ENCODE measurements at places on chromosomes 4 and X. TPM values are rescaled to one million over a fixed set of nuclear protein-coding genes. Genes with fewer than 3 reads are reported as not detected.
A peak's percentile ranks its signal among the peaks of the same experiment; 100 is the strongest.

GRCh38 chr4:165580351-165580905 is 201.6 kb downstream of the CPE start:
- no peak for DNase-seq

GPR173 gene
- not detected for total RNA-seq

- peak; percentile 59 for DNase-seq
These were observed 182.7 kb downstream of the KDR start for GRCh38 chr4:54942721-54943120.

- DNase-seq = no peak
These were observed 52.1 kb downstream of the PSAPL1 start for GRCh38 chr4:7382634-7383014.

PLK4 gene
- total RNA-seq = 43.5 TPM

SNCA gene
- 2.5 TPM for total RNA-seq

NLGN3 gene
- 0.58 TPM for total RNA-seq

NSUN7 gene
- 0.10 TPM for total RNA-seq

CSAG1 gene
- total RNA-seq = not detected

TRPC3 gene
- total RNA-seq = 1.6 TPM

DNA sequence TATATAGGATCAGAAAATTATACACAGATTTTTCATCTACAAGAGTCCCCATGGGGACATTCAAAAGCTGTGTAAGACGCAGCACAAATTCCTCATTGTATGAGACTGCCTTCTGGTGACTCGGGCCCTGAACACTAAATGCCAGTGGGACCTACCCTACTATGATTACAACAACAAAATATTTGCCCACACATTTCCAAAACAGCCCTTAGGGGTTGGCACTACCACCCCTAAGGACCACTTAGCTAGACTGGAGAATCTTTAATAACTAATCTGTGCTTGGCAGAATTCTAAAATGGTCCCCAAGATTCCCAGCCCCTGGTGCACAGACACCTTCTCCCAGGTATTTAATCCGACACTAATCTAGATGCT is 29.1 kb downstream of the UCHL1 start:
- DNase-seq = no peak

TRIM61 gene
- total RNA-seq = 1.0 TPM

KLHL34 gene
- 0.71 TPM for total RNA-seq

- no peak for DNase-seq
These were observed 115.3 kb downstream of the PRSS12 start for GRCh38 chr4:118237531-118237930.

DNA sequence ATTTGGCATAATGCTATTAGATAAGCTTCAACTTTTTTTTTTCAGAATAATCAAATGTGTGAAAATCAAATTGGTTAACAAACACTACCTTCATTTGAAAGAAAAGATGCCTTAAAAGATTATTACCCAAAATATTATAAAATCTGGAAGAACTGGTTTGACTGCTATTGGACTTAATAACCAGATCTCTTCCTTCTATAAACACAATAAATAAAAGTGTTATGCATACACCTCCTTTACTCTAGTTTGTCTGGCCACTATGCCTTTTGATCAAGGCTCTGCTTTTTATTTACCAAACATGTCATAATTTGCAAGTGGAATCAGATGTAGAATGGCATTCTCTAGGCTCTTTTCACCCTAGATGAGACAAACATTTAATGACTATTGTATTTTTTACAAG is 897.3 kb upstream of the EPHA5 start:
- no peak for DNase-seq

- DNase-seq = no peak
These were observed 10.7 kb upstream of the S100P start for GRCh38 chr4:6682862-6683590.

DNA sequence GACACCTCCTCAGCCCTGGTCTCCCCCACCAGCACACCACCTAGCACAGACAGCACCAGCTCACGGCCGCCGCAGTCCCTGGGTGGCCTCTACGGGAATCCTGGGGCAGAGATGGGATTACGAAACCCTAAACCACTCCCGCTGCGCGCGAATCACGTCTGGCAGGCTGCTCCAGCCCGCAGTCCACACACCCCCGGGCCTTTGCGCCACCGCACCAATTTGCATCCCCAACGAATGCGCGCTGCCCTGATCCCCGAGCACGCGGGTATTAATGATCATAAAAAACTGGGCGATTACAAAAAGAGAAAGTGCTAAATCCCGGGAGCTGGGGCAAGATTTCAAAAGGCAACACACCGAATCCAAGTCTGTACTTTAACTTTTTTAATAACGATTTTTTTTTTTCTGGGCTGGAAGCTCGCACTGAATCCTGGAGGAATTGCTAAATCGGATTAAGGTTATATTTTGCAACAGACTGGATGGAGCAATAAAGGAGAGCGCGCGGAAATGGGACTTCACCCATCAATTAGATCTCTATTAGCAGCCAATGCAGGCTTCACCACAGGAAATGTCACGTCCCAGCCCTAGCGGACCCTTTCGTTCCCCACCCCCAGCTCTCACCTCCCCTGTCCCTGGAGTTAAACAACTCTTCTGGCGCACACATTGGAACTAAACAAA is 69.8 kb upstream of the TMEM33 start:
- no peak for DNase-seq

DNA sequence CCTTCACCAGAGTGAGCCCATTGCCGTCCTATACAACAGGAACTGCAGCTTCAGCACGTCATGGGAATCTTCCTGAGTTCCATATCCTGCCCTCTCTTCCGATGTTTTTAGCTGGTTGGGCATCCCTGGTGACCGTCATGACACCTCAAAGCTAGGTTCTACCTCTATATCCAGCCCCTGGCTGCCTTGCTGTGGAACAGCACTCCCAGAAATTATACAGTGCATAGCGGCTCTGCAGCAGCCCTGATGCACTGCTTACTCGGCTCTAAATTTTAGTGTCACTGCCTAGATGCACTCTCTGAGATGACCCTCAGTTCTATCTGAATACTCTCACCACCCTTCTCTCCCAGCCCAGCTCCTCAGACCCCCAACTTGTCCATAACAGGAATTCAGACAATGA is 44.3 kb downstream of the ARHGEF38 start:
- DNase-seq = no peak

- DNase-seq = no peak
These were observed 62.5 kb downstream of the ABLIM2 start for GRCh38 chr4:8095956-8096689.

- no peak for DNase-seq
These were observed 61.2 kb downstream of the ALPK1 start for GRCh38 chr4:112358415-112358814.

DNA sequence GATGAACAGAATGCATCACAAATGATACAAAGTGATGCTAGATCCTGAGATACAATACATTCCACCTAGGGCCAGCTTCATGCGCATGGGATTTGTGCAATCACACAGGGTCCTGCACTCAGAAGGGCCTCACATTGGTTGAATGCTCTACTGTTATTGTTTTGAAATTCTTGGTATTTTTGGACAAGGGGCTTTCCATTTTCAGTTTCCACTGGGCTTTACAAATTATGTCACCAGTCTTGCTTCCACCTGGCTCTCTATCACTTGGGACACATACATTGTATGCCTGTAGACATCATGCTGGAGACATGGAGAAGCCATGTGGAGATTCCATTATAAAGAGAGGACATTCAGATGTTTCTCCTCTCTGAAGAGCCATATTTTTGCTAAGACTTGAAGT is 155.8 kb downstream of the NAA11 start:
- no peak for DNase-seq

GRCh38 chrX:73758250-73758649 is 195.3 kb downstream of the CHIC1 start:
- DNase-seq = peak; percentile 8

SLBP gene
- 106 TPM for total RNA-seq

DNA sequence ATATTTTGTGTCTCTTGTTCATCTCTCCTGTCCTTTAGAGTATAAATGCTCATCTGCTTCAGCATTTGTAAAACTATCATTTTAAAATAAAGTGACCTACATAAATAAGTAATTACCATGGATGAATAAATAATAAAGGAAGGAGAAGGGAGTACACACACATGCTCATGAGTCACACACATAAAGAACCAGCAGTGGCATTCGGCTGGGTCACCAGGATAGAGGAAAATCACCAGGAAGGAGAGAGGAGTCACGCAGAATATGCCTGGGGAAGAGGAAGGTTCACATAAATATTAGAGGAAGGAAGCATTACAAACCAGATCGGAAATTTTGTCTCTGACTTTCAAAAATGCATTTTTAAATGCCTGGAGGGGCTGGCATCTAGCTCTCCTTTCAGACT is 38.5 kb upstream of the MED14 start:
- DNase-seq = no peak

MXRA5 gene
- total RNA-seq = not detected

DNA sequence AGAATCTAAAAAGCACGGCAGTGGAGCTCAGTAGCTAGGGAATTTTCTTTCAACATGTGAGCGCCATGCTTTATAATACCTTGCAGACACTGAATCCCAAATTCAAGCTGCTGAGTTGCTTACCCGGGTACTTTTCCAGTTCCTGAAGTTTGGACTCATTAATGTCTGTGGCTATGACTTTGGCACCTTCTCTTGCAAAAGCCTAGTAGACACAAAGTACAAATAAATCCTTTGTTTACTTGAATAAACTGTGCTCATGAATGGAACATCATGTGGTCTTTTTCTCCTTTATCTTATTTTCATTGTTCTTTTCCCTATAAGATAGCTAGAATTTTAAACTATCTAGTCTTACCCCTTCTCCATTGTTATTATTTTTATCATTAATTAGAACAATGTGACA is 4.6 kb downstream of the BDH2 start:
- no peak for DNase-seq

DNA sequence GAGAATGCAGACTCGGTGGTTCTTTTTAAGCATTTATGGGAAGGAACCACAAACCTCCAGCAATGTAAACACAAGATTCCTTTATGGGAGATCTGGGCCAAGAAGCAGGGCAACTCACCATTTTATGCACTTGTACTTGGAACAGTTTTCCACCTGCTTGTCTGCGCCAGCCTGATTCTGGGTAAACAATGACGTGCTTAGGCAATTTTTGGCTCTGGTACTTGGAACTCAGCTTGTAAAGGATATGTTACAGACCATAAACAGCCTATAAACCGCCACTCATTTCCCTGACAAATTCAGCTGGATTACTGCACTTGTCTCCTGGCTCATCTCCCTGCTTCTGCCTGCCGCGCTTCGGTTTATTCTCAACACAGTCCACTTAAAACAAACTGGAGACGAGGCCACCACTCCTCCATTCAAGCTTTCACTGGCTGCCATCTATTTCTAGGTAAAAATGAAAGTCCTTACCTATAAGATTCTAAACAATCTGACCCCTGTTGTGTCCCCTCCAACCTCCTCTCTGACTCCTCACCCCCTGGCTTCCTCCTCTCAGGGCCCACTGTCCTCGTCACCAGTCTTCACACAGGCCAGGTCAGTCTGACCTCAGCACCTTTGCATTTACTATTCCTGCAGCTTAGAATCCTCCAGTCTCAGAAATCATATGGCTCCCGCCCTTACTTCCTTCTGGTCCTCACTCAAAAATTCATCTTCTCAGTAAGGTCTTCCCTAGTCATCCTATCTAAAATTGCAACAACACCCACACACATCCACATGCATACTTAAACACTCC is 205.9 kb upstream of the GALNT7 start:
- no peak for DNase-seq

DNA sequence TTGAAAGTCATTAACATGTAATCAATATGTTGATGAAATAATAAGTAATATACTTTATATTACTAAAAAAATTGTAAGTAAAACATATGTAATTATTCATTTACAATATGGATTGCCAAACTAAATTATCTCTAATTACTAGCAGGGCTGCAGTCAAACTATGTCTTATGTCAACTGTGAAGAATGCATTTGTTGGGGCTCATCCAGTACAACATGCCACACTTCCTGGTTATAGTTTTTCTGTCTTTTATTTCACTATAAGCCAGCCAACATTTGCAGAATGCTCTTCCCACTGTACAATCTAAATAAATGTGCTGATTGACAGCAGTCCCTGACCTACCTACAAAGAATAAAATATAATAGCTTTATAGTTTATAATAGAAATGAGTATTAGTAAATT is 975.4 kb upstream of the NDST4 start:
- no peak for DNase-seq

XAGE2 gene
- total RNA-seq = not detected

DNA sequence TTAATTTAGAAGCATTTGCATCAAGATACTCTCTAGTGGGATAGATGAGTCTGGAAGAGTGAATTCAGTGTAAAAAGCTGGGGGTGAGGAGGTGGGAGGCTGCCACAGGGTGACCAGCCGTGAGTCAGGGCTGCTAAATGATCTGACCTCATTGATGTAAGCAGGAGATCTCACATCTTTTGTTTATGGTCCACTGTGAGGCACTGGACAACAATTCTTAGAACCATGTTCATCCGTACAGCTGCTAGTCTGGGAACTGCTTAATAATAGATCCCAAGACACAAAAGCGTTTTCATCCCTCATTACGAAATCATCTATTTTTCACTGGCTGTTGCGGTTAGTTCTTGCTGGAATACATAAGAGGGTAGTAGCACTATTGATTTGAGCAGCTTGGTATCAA is 14.1 kb downstream of the KLF3 start:
- no peak for DNase-seq

DNA sequence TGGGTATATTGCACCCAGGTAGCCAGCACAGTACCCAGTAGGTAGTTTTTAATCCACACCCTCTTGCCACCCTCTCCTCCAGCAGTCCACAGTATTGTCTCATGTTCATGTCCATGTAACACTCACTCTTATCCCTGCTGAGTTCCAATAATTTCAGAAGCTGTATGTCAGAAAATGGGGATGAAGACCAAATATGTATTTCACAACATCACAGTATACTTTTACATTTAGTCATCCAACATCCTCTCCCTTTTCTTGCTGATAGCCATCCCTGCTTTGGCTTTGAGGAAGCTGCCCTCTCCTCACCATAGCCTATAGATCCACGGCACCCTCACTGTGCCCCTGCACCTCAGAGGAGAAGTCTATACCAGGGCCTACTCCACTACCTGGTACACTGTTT is 126.0 kb upstream of the LDB2 start:
- no peak for DNase-seq

GRCh38 chr4:111556851-111557250 is 588.4 kb upstream of the FAM241A start:
- DNase-seq = no peak

WAS gene
- 99.6 TPM for total RNA-seq

GRCh38 chrX:16465081-16465876 is 184.7 kb upstream of the S100G start:
- no peak for DNase-seq

DNA sequence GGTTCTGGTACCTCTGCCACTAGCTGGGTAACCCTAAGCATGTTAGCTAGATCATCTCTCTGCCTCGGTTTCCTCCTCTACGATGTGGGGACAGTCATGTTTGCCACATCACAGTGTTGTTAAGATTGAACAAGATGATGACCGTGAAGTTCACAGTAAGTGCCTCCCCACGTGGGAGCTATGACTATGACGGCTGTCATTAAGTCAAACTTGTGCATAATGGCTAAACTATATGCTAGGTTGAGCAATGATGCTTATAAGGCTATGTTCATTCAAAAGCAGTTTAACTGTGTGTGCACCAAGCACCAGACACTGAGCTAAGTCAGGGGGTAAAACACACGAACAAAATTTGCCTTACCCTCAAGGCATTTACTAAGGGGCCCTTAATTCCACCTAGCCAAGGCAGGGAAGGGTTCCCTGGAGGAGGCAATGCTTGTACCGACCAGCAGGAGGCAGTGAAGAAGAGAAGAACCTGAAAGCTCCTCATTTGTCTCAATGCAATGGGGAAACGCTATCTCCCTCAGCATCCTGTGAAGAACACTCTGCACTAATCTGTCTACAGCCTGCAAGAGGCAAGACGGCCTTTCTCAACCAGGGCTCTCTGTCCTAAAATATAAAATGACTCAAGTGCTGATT is 52.9 kb downstream of the MAP7D2 start:
- DNase-seq = peak; percentile 20

- DNase-seq = no peak
These were observed 455.1 kb downstream of the IL1RAPL1 start for GRCh38 chrX:29042341-29042740.

Data from activated CD4-positive, alpha-beta memory T cell treated with anti-CD3 and anti-CD28 coated beads for 36 hours (primary cell).